AG04450 (cell line): ENCODE measurements at places on chromosomes 11 and 22.

DNA sequence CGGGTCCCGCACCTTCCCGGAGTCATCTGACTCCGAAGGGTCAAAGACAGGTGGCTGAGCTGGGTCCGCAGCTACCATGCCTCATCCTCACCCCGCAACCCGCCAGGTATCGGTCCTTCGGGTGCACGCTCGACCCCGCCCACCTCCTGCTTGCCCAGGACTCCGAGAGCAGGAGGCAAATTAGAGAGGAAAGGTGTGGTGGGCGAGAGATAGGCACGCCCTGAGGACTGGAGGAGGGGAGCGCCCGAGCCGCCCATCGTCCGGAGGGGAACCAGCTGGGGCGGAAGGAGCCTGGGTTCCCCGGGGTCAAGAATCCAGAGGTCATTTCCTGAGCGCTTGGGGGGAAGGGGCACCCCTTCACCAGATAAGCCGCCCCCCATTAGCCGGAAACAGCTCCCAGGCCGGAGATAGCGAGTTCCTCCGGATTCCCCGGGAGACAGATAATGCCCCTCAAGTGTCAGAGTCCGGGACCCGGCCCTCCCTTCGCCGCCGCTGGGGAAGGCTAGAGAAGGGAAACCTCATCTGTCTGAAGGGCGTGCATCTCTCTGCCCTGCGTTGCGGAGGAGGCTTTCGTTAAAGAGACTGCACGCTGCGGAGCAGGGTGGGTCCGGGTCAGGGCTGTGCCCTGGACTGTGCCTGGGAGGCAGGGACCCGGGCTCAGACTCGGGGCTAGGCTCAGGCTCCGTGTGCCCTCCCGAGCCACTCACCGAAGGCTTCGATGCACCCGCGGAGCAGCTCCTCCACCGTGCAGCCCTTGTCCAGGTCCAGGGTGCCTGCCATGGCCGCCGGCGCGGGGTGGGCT, 1.7 kb downstream of the RASGRP2 start:
- no peak for DNase-seq

- DNase-seq, result no peak
These were observed 1520.7 kb downstream of the BRD1 start for GRCh38 chr22:48306785-48307510.

- no peak for DNase-seq
These were observed 73.3 kb downstream of the SERGEF start for GRCh38 chr11:17939542-17939941.

DNA sequence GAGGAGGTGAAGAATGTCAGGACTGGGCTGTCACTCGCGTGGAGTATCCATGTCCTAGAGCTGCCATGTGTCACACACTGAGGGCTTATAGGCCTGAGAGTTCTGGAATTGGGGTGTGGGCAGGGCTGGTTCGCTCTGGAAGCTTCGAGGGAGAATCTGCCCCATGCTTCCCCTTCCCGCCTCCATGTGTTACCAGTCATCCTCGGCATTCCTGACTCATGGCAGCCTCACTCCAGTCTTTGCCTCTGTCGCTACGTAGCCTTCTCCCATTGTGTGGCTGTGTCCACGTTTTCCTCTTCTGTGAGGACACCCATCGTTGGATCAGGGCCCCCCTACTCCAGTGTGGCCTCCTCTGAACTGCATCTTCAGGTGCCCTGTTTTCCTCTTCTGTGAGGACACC, 301.2 kb downstream of the TBC1D22A start:
- DNase-seq, result no peak

DNA sequence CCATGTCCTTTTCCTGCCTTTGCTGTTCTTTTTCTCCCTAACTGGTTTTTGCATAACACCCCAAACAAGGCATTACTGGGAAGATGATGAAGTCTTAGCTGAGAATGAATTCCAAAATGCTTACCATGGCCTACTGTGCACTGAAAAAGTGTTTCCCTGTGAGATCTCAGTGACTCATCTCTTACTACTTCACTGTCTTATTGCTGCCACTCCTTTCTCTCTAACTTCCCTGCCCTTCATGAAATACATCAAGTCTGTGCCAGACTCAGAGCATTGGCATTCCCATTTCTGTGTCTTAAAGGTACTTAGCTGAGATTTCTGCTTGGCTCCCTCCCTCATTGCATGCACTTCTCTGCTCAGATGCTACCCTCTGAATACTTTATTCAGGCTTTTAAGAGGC, 49.1 kb upstream of the MUC15 start:
- peak; percentile 6 for DNase-seq

DNA sequence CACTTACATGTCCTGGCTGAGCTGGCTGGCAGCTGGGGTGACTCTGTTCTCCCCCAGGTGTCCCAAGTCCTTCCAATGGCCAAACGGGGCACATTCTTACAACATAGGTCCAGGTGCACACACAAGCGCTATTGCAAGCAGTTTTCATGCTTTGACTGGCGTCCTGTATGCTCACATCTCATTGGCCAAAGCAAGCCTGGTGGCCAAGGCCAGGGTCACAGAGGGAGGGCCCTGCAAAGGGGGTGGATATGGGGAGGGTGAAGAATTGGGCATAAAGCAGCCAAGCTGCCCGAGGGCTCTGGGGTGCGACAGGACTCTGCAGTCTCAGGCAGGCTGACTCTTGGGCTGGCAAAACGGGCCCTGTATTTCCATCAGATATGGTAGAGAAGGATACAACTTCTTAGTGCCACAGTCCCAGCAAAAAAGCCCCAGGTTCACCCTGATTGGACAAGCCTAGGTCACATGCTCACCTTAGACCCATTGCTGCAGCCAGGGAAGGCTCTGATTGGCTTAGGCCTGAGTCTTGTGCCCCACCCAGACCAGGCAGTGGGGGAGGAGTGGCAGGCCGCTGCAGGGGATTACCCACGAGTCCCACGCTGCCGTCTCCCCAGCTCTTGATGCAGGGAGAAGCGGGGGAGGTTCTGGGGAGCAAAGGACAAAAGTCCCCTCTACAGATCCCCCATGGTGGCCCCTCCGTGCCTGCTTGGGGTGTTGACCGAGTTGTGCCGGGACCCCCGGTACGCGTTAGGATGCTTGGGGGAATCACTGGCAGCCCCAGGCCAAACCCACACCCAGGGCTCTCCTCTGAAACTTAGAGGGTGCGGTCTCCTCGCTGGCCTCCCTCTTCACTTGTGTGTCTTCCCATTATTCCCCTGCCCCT, 110.8 kb downstream of the ARHGAP8 start:
- DNase-seq, result no peak

GRCh38 chr22:39110631-39111561, 13.9 kb downstream of the APOBEC3H start:
- no peak for DNase-seq

GRCh38 chr11:3995949-3996554, 98.5 kb upstream of the RRM1 start:
- DNase-seq, result no peak

DNA sequence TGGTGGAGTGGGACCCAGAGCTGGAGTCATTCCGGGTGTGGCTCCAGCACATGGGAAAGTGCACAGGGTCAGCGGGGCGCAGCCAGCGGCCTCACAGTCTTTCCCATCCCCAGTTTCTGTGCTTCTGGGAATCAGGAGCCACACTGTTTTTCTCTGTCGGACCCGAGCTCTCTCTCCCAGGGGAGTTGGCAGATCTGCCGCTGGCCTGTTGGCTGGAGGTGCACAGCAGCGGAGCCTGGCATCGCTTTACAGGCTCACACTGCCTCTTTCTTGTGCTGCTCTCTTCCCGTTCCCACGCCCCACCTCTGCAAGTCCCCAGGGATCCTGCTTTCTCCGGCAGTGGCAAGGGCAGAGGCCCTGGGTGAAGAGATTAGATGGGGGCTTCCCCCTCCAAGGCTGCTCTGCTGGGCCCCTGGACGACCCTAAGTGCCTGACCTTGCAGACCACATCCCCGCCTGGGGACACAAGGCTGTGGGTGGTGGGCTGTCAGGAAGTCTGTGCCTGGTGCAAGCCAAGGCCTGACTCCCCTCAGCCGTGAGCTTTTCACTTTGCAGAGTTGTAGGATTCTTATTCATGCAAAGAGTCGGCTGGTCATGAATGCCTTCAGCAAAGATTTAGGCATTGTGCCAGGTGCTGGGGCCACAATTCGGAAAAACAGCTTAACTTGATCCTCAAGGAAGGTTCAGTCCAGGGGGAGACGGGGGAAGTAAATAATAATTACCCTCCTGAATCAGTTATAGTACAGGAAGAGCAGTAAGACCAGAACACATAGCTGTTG, 116.3 kb downstream of the TIMP3 start:
- no peak for DNase-seq

- no peak for DNase-seq
These were observed 23.0 kb downstream of the ZFTA start for GRCh38 chr11:63745304-63746170.

DNA sequence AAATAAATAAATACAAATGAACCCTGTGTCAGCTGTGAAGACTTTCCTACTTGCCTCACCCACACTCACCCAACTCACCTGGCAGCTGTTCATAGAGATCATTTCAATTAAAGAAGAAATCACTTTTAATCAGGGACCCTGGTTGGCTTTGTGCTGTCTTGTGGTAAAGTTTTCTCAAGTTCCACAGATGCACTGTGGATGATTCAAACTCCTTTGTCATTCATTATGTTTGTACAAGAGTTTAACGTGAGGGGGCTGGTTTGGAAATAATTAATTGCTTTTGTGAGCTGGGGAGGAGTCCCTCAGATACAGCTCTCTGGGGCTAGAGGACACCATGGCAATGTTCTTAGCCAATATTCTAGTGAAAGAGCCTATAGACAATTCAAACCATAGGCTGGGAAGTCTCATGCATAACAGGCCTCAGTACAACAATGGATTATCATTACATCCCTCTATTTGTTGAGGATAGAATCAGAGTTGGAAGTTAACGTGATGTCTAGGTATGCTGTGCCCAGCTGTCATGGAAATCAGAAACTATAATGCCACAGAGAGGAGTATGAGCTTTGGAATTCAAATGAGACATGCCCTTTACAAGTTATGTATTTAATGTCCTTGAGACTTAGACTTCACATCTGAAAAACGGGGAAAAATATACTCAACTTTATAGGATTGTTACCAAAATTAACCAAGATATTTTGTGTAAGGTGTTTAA, 698.5 kb downstream of the KCNA4 start:
- no peak for DNase-seq

- DNase-seq, result no peak
These were observed 1.7 kb downstream of the TKFC start for GRCh38 chr11:61334434-61335354.

DNA sequence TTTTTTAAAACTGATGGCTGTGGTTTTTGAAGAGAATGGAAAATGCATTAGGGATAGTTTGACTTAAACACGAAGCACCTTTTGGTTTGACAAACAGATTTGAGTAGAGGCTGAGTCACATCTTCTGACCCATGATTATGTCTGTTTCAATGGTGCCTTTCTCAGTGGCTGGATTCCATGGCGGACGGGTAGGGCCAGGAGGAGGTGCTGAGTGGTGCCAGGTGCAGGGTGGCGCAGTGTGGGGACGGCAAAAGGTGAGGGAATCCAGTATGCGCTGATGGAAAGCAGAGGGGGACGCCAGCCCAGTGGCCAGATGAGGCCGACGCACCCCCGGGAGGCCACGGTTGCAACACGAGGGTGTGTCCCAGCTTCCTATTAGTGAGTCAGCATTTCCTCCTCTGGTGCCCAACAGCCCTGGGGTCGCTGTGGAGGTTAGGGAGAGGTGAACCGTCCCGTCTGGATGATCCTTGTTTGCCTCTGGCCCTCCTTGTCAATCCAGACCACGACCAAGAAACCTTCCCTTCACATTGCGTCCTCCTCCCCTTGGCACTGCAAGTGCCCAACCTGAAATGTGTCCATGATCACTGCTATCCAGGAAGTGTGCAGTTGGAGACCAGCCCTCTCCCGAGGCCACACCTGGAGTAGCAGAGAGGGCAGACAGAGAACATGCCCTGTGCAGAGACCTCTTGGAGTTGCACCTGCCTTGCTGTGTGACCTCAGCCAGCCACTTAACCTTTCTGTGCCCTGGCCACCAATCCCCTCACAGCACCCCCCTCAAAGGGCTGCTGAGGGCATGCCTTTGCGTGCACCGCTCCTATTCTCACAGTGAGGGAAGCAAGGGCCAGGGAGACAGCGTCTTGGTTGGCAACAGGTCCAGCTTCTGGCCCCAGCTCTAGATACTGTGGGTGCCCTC, 32.5 kb upstream of the ATXN10 start:
- no peak for DNase-seq

DNA sequence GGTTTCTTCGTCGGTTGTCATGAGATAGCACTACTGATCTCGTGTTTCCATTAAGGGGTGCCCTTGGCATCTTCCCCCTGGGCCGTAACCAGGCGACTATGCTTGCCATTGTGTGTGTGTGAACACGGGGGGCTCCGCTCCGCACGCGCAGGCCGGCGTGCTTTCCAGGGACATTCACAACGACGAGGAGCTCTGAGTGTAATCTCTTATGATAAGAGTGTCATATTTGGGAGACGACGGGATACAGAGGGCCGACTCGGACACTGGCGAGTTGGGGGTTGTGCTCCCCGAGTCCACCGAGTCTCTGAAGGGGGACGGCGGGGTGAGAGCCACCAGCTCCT, 170.9 kb upstream of the CTSC start:
- no peak for DNase-seq

DNA sequence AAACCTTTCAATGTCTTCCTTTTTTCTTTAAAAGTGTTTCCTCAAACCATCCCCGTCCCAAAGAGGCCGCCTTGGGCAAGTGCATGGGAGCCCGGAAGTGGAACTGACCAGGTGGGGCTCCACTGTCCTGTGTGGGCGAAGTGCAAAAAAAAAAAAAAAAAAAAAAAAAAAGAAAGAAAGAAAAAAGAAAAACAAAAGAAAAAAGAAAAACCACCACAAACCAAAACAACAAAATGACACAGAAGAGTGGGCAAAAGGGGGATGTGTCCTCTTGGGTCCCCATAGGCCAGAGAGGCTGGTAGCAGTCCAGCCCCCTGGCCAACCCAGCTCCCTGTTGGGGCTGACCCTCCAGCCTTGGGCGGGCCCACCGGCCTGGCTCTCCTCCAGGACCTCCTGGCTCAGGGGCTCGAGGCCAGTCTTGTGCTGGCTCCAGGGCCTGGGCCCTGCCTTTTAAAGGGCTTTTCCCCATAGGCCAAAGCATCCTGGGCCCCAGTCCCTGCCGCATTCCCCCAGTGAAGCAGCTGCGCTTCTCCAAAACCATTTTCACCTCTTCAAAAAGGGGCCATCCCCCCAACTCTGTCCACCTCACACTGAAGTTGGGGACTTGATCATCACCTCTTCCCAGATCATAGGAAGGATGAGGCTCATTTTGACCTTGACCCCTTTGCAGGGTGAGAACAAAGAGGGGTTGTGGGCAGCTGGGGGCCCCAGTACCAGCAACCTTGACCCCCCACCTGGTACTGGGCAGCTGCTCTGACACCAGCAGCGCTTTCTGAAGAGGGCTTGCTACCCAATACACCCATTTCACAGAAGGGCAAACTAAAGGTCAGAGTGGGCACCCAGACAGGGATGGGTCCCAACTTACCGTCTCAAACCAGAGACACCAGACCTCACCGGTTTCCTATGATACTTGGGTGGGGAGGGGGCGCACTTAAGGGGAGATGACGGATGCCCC, 9.4 kb downstream of the CBX6 start:
- no peak for DNase-seq

DNA sequence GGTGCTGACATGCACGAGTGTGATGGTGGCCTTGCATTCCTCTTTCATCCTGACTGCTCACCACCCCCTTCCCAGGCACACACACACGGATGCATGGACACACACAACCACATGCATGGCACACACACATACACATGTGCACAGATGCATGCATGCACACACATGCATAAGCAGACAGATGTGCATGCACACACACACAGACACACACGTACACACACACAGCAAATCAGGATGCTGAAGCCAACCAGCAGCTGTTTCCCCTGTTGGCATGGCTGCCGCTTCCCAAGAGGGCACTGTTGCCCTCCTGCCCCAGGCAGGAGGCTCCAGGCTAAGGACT, 15.3 kb downstream of the OSBPL5 start:
- no peak for DNase-seq

GRCh38 chr22:20112623-20113511, 3.0 kb upstream of the RANBP1 start:
- DNase-seq, result no peak
